ENCODE measurements at places on chromosomes 3 and 15.

DNA sequence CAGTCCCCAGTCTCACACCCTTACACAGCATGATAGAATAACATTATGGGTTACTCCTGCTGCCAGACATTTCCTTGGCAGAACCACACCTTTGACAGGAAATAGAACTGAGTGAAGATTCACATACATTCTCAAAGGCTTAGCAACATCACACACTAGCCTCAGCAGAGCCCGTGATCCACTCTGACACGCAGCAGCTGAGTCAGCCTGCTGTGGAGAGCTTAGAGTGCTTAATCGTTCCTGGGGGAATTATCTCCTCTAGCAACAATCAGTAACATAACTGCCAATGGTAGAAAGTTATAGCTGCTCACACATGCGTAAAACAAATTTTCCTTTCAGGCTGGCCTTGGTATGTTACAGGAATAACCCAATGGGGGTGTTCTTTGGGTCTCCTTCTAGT is 382.1 kb downstream of the GAP43 start:
- DNase-seq, result no peak

DNA sequence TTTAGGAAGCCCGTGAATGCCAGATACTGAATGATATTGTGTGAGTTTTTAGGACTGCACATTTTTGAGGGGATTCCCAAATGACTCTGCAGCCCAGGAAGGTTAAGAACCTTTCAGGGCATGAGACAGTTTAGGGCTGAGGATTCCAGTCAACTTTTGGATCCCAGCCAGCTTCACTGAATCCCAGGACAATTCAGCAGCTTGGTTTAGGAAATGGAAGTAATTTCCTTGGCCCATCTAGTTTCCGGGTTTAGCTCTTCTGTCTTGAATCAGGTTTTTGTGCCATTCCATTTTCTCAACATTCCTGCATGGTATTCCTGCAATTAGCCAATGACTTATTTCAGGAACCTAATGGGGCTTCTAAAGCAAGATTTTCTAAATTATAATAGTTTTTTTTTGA is 253.9 kb downstream of the LSAMP start:
- DNase-seq, result no peak

DNA sequence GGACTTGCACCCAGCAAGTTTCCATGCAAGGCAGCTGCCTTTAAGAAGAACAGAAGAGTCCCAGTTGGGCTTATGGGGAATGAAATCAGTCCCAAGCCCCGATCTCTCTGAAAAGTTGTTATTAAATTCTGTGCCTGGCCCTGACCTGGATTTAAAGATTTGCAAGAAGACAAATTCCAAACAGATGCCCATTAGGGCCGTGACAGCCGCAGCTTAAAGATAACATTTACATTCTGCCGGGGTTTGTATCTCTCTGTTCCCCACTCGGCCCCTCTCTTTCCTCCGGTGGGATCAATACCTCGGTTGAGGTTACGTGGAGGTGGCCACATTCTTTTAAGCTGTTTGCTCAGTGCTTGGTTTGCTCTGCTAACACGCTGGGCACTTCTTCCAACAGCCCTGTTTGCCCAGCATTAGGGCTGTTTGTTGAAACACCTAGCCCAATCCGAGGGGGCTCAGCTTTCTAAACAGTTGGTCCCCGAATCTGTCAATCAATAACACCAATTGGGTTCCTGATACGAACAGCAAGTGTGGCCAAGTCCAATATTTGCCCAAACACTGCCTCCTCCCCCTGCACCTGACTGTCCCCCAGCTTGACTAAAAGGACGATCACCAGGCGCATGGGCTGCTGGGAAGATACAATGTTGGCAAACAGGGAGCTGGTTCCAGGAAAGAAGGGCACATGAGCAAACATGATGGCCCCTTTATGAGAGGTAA is 108.6 kb downstream of the RPLP1 start:
- no peak for DNase-seq

DNA sequence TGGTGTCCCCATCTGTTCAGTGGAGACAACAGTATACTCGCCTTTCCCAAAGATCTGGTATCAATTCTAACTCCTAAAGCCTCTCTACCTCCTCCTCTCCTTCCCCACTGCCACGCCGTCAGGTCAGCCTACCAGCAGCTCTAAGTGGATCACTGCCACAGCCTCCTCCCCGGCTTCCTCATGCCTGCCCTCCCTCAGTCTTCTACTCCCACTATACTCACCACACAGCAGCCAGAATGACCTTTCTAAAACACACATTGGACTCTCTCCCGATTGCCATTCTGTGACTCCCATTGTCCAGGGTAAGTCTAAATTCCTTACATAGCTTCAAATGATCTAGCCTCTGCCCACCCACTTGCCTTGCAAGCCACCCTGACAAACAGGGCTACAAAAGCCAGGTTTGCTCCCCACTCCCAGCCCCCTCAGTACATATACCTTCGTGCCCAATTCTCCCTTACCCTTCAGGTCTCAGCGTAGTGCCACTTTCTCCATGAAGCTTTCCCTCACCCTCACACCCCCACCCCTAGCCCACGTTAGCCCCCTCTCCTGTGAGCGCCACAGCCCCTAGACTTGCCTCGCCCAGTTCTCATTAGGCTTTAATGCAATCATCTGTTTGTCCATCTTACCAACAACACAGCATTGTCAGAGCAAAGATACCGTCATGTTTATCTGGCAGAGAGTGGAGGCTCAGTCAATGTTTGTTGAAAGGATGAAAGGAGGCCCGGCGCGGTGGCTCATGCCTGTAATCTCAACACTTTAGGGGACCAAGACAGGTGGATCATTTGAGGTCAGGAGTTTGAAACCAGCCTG is 9.5 kb upstream of the SEMA7A start:
- no peak for DNase-seq

DNA sequence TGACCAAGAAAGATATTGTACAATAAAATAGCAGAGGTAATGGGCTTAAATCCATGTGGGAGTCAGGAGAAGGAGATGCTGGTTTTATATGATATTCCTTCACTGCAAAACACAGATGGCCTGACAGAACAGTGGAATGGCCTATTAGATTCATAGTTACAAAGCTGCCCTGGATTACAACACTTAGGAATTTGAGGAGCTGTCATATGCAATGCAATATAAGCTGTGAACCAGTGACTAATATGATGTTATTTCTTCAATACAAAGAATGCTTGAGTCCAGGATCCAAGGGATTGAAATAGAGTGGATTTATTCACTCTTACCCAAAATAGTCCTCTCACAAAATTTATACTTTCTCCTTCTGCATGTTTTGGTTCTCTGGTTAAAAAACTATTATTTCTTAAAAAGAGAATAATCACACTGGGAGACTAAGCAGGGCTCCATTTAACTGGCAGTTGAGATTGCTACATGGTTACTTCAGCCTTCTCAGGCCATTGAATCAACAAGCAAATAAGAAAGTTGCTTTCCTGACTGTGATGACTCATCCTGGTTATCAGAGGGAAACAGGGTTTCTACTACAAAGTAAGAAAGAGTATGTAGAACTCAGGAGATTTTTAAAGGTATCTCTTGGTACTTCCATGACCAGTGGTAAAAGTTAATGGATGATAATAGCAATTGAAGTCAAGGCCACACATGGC is 79.8 kb upstream of the ZPLD1 start:
- peak; percentile 18 for DNase-seq

DNA sequence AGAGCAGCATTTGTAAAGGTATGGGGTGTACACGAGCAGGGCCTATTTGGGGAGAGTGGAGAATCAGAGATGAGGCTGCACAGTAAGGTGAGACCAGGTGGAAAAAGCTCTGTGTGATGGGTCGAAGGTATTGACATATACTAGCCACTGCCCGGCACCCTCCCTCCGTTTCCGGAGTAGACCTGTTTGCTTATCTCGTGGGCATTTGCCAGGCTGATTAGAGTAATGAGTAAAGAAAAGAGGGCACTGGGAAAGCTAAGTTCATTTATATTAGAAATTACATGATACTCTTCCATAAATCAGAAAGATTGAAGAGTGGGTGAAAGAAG is 46.2 kb upstream of the ATG7 start:
- DNase-seq, result no peak

DNA sequence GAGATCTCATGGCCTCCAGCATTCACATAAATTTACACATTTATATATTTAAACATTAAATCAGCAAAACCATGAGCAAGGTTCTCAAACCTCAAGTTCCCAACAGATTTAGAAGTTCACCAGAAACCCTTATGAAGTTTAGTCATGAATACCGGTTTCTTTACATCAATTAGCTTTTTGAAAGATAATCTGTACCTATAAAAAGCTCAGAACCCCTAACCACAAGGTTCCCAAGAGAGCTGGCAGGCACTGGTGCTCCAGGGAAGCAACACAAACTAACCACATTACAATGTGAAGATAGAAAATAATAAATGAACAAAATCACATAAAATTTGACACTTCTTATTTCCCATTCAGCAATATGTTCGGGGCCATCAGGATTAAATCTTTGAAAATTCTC is 150.9 kb downstream of the FBN1 start:
- no peak for DNase-seq

DNA sequence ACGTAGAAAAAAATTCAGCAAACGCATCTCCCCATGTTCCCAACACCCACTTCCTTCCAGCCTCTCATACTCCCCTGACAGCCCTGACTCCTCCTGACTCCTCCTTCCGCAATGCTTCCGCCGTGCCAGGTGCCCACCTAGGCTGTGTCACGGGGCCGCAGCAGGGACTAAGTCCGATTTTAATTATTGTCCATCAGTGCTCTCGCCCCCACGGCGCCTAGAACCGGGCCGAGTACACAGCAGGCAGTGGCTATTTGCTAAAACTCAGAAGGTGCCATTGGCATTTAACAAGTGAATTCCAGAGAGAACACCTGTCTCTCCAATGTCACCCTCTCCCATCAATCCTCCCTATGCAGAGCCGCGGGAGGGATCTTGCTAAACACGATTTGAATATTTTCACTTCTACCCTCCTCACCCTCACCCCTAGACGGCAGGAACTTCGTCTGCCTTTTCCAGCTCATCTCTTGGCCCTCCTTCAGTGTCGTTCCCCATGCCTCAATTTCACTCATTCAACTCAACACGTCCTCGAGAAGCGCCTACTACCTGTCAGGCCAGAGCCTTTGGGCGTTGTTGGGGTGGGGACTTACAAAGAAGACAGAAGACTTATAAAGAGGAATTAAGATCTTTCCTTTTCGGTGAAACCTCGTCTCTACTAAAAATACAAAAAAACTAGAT is 11.5 kb upstream of the SHF start:
- peak; percentile 57 for DNase-seq

- no peak for DNase-seq
Observed at GRCh38 chr3:66486202-66486601, 14.6 kb downstream of the LRIG1 start.

- peak; percentile 18 for DNase-seq
Observed at GRCh38 chr3:11601446-11602238, 42.1 kb downstream of the VGLL4 start.

DNA sequence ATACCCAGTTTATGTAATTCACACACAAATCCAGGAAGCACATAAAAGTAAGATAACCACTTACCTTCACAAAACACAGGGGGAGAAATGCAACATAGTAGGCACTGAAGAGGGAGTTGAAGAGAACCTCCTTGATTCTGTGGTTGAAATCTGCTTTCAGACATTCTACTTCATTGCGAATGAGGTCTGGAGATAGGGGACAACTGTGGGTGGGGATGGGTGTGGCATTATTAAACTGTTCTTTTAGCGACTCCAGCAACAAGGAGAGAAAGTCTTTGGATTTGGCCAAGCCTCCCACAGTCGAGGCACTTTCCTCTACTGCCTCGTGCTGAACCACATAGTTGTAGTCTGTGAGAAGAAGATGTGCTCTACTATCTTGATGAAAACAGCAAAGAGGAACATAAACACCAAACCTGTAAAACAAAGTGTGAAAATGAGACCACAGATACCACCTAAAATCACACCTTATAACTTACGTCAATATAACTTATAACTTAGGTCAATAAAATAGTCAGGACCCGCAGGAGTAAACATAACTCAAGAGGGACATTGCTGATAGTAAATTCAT is 25.6 kb downstream of the TMEM39A start:
- DNase-seq, result peak; percentile 88

- DNase-seq, result no peak
Observed at GRCh38 chr3:89946884-89947283, 839.5 kb downstream of the EPHA3 start.

DNA sequence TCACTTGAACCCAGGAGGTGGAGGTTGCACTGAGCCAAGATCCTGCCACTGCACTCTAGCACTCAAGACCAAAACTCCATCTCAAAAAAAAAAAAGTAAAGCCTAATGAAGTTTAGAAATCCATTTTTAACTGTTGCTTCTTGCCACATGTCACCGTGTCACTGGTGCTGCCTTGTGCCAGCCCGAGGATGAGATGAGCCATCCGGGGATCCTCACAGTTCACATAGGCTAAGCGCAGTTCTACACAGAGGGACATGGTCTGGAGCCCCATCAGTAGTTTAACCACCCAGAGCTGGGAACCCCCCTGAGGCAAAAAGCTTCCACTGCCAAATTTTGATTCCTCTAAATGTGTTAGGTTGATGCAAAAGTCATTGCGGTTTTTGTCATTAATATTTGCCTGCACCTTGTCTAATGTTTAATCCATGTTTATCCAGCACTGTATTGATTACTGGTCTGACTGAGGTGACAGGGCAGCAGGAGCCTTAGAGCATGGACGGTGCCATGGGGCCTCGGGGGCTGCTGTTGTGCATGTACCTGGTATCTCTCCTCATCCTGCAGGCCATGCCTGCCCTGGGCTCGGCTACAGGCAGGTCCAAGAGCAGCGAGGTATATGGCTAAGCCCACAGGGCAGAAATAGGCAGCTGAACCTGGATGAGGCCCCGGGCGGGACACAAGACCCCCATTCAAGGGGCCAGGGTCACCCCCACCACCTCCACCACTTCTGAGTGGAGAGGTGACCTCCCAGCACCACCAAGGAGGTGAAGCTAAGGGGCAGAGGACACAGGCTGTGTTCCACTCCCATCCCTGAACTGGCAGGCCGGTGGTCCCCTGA is at the start of gene ITIH1:
Gene ITIH1 (plus strand): TSS at position 473 of the 832 bp plus-strand sequence. CDS start 17 bp downstream, at position 490.
- no peak for DNase-seq

DNA sequence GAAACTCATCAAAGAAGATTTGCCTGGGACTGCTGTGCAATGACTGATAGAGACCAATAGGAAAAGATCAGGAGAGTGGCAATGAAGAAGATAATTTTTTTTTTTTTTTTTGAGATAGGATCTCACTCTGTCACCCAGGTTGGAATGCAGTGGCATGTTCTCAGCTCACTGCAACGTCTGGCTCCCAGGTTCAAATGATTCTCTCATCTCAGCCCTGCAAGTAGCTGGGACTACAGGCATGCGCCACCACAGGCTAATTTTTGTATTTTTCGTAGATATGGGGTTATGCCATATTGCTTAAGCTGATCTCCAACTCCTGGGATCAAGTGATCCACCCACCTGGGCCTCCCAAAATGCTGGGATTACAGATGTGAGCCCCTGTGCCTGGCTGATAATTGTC is 116.9 kb upstream of the CCNL1 start:
- no peak for DNase-seq

- no peak for DNase-seq
Observed at GRCh38 chr15:39250460-39251186, 330.3 kb upstream of the THBS1 start.

- no peak for DNase-seq
Observed at GRCh38 chr3:147090461-147090860, 315.9 kb downstream of the ZIC4 start.

Data from hematopoietic multipotent progenitor cell treated with erythropoietin and hydrocortisone succinate and interleukin-3 and kit ligand, for 6 days (in vitro differentiated cells).